ENCODE measurements at places on chromosomes 7 and 10. TPM values are rescaled to one million over a fixed set of nuclear protein-coding genes. Genes with fewer than 3 reads are reported as not detected.

Gene BRI3
- total RNA-seq, result 38.3 TPM

Gene CCL24
- total RNA-seq, result not detected

Gene SLC16A12
- total RNA-seq, result not detected

Gene FLNC
- total RNA-seq, result not detected

Gene LSM8
- total RNA-seq, result 49.8 TPM

Gene PAX4
- total RNA-seq, result not detected

Gene CDC14C
- total RNA-seq, result not detected

Gene PHKG1
- 2.5 TPM for total RNA-seq

Gene AOAH
- total RNA-seq, result 44.5 TPM

Gene TACR2
- total RNA-seq, result not detected

Gene LOXL4
- total RNA-seq, result not detected

Gene KNDC1
- total RNA-seq, result not detected

Gene TMEM229A
- not detected for total RNA-seq

Gene FOXP2
- total RNA-seq, result 0.28 TPM

Gene SLC35G1
- 6.1 TPM for total RNA-seq

Gene LRRN3
- total RNA-seq, result 82.3 TPM
